Activated T-helper 2 cell treated with anti-CD3 and anti-CD28 coated beads, Interferon-gamma antibody, Interleukin-2, Interleukin-4, amounts not matched to agents 10 μg/mL and 5 μg/mL and 100 μg/mL, durations not matched to agents 14 hours and 24 hours and 36 hours (primary cell): ENCODE measurements at places on chromosomes 4 and X.

DNA sequence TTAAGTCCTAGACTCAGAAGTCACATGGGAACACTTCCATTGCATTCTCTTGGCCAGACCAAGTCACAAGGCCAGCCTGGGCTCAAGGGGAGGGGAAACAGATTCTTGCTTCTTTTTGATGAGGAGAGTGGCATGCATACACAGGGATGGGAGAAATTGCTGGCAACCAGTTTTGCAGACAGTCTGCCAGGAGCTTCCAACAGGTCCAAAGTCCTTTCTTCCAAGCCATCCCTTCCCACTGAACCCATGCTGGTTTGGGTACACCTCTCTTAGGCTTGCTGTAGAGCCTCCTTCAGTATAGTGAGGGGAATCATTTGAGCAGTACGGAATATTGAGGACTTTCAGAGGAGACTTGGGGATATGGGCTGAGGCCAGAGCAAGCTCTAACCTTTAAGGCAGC, 267.8 kb downstream of the BCOR start:
- no peak for DNase-seq

- DNase-seq: no peak
Measured at GRCh38 chr4:11264841-11265240, 163.9 kb downstream of the HS3ST1 start.

DNA sequence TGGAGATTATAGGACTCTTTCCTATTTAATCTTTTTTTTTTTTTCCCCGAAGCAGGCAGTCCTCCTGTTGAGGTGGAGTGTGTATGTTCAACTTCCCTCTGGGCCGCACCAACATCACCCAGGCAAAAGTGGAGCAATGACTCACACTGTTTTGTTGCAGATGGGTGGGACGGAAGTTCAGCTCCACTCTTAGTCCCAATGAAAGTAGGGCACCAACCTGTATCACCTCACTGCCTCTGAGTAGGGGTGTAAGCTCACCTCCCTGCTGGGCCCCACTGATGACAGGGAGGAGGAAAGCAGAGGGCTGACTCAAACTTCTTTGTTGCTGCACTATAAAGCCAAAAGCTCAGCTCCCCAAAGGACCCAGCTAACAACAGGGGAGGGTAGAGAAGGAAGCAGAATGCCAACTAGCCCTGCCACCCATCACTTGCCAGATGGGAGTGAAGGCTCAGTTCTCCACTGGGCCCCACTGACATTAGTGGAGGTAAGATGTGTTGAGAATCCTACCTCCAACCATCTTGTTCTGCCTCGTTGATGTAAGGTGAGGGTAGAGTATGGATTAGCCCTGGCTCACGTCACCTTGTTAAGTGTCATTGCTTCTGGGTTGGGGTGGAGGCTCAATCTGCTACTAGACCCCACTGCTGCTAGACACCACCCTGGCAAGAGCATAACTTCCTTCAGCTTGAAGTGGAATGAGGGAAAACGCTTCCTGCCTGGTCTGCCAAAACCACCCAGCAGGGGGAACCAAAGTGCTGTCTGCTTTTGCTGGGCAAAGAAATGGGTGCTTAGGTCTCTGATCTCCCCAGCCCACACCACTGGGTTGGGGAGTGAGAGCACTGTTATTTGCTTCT, 14.1 kb downstream of the RPS6KA3 start:
- peak; percentile 44 for DNase-seq

- DNase-seq: no peak
Measured at GRCh38 chr4:10803713-10804343, 119.3 kb upstream of the CLNK start.

GRCh38 chr4:107261241-107261874, 225.2 kb upstream of the DKK2 start:
- no peak for DNase-seq

DNA sequence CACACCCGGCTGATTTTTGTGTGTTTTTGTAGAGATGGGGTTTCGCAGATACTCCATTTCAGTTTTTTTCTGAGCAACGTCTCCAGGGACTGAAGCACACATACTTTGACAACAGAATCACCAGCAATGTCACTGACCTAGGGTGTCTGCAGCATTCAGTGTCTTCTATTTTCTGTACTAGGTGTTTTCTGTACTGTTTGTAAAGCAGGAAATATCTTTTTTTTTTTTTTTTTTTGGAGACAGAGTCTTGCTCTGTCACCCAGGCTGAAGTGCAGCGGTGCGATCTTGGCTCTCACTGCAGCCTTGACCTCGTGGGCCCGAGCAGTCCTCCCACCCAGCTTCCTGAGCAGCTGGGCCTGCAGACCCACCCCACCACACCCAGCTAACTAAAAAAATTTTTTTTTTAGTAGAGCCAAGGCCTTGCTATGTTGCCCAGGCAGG, 8.9 kb downstream of the ADD1 start:
- no peak for DNase-seq

GRCh38 chr4:128974136-128974581, 119.2 kb downstream of the SCLT1 start:
- DNase-seq: no peak
